ENCODE measurements at places on chromosomes 1 and 21.

DNA sequence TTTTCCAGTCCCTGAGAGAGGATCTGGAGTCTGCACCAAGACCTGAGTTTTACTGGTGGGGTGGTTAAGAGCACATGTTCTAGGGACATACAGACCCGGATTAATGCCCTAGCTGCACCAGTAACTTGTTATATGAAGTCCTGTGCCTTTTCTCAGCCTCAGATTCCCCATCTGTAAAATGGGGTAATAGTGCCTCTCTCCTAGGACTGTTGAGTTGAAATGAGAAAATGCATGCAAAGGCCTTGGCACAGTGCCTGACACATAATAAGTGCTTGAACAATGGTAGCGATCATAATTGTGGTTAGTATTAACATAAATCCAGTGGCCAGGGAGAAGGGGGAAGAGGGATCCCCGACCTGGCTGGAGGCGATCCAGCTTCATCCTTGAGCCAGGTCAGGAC is 12.3 kb downstream of the AHDC1 start:
- no peak for DNase-seq

GRCh38 chr1:235460770-235461169 is 43.5 kb downstream of the B3GALNT2 start:
- DNase-seq, result no peak

DNA sequence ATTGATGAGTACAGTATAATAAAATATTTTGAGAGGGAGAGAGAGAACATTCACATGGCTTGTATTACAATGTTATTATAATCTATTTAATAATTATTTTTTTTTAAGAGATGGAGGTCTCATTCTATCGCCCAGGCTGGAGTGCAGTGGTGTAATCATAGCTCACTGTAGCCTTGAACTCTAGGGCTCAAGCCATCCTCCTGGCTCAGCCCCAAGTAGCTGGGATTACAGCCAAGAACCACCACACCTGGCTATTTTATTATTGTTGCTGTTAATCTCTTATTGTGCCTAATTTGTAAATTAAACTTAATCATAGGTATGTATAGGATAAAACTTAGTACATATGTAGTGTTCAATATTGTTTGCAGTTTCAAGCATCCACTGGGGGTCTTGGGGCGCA is 57.8 kb downstream of the HS2ST1 start:
- DNase-seq, result no peak

DNA sequence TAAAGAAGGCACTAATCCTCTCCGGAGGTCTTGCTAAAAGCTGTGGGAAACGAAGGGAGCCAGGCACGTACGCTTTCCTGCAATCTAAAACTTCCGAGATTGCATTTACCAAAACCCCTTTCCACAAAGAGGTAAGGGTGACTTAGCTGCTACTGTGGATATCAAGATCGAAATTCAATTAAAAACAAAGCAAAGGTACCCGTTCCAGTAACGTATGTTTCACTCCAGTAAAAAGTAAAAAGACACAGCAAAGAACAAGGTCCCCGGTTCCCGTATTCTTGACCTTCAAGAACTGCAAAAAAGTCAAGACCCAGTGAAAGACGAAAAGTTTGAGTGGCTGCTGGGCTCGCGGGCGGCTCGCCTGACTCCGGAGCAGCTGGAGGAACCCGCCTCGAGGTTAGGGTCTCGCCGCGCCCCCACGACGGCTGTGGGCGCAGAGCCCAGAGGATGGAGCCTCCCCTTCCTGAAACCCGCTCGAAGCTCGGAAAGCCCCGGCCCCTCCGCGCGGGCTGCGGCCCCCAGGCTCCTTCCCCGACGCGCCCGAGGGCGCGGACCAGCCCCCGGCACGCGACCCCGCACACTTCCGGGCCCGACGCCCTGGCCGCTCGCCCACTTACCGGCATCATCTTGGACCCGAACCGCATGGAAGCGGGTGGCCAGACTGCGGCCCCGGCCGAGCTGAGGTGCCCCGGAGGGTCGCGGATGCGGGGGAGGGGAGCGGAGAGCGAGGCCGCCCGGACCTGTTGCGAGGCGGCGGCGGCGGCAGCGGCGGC is 524 bp downstream of the TP53BP2 start:
- no peak for DNase-seq

- DNase-seq, result no peak
Observed at GRCh38 chr1:216183007-216183406, 240.2 kb downstream of the USH2A start.

DNA sequence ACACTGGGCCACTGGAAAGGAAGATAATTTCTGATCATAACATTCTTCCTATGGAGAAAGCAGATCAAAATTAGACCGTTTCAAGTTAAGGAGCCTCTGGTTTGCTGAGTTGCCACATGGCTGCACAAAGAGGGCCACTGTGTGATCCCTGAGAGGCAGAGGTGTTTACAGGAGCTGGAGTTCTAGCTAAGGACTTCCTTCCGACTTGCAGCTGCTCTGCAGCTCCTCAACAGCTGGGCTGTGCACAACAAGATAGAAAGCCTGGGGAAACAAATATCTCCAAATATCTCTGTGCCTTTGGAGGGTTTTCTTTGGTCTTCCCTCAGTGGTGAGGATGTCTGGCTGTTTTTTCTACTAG is 26.8 kb downstream of the GADD45A start:
- no peak for DNase-seq

DNA sequence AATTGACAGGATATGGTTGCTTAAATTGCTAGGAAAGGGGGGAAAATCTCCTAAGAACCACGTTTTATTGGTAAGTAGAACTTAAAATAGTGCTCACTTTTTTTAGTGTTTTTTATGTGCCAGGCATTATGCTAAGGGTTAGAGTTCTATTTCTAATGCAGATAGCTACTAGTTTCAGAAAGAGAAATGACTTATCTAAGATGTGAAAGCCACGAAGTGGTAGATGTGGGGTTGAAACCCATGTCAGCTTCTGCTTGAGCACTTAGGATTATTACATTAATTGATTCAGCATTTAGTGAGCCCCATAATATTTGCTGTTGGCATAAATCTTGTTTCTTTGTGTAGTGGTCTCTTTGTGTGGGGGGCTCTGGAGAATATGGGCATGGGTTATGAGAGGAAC is 24.7 kb downstream of the CACHD1 start:
- DNase-seq, result no peak

DNA sequence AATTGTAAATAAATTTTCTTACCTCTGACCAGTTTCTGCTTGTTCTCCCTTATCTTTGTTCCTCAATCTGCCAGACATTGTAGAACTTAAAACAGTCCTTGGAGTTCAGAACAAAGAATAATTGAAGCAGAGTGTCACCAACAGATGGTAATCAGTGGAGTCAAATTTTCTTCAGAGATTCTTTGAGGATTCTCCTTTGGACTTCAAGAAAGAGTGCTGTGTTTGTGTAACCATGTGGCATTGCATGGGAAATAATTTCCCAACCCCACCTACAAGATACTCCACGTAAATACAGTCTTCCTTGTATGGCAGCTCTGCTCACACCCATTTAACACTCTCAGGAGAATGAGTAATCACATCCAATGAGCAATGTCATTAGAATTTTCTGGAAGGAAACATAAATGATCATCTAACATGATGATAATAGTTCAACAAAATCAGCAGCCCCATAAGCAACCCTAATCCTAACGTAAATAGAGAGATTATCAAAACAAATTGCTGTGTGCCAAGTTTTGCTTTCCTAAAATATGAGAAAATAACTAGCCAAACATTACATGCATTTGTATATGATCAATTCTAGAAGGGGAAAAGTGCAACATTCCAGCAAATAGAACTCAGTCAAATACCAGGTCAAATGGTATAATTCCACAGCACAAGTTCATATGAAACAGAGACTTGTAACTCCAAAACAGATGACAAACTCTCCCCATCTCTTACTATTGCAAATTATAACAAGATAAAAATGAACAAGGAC is 6.9 kb upstream of the DENND1B start:
- DNase-seq, result no peak

GRCh38 chr1:16927711-16928485 is 6.2 kb downstream of the CROCC start:
- no peak for DNase-seq

DNA sequence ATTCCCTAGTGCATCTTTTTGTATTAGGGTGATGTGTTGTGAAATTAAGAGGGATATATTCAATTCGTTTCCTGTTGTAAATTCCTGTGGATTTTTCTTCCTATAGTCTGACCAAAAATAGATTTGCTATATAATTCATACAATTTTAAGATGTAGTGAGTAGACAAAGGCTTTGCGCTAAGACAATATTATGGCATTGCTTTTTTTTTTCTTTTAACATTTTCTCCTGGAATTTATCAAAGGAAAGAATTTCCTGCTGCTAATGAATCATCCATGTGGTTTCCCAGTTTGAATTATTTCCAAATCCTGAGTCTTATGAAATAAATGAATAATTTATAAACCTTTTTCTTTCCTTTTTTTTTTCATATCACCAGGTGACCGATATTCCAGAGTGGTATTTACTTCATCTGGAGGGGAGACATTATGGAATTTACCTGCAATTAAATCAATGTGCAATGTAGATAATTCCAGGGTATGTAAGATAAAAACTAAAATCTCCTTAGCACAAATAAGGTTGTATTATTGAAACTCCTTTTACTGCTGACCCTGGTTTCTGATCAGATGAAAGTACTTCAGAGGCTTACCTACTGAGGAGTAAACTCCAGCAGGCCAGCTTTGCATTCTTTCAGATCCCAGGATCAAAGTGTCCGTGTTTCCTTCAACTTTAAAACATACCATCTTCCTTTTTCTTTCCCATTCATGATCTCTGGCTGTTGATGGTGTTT is 148.4 kb downstream of the TLR5 start:
- DNase-seq, result no peak

- DNase-seq, result no peak
Observed at GRCh38 chr1:41103766-41104165, 82.2 kb upstream of the SLFNL1 start.

GRCh38 chr1:91750398-91750996 is 135.5 kb downstream of the TGFBR3 start:
- DNase-seq, result no peak

DNA sequence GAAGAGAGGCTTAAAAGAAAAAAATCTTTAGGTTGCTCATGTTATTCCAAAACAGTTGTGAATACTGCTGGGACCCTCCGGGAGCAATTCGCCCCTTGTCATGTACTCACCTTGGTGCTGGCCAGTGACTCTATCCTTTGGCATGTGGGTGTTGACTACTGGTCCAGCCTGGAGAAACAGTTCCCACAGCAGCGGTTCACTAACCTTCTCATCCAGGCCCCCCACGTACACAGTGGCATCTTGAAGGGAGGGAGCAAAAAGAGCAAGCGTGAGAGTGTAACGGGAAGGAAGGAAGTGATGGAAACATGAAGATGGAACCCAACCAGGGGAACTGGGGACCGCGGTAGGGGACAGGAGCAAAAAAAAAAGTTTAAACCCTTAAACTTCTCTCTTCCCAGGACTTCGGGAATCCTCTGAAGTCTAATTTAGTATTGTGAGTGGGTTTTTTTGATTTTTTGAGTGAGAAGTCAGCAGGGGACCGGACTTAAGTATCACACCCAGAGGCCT is 494 bp downstream of the SF3B4 start:
- DNase-seq, result no peak

- DNase-seq, result no peak
Observed at GRCh38 chr1:178345807-178346206, 151.0 kb downstream of the CLEC20A start.

- no peak for DNase-seq
Observed at GRCh38 chr1:23422241-23422877, 2.2 kb downstream of the TCEA3 start.

DNA sequence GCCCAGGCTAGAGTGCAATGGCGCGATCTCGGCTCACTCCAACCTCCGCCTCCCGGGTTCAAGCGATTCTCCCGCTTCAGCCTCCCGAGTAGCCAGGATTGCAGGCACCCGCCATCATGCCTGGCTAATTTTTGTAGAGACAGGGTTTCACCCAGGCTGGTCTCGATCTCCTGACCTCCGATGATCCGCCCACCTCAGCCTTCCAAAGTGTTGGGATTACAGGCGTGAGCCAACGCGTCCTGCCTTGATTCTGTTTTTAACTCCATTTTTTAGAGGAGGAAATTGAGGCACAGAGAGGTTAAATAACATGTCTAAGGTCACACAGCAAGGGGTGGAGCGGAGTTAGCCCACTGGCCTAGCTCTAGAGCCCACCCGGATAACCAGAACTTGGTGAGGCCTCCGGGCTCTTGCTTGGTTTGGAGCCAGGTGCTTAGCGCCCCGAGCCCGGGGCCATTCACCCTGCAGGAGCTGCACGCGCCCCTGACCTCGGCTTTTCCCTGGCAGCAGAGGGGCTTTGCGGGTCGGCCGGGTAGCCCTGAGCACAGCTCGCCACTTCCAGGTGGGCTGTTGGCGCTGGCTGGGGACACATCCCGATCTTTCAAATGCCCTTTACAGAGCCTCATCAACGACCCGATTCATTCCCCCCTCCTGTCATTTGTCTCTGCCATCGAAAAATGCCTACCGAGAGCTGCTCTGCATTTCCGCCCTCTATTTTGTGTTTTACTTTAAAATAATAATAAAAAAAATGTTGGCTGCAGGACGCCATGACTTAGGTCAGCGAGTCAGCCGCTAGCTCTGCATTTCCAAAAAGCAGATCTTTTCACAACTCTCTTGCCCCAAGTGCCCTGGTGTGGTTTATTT is 11.2 kb downstream of the SIM2 start:
- no peak for DNase-seq
